ENCODE measurements at places on chromosomes 4 and X. TPM values are rescaled to one million over a fixed set of nuclear protein-coding genes. Genes with fewer than 3 reads are reported as not detected.

Gene HSFX3
- total RNA-seq = not detected

Gene TMEM144
- not detected for total RNA-seq

Gene HSPA4L
- 1.7 TPM for total RNA-seq

Gene HSFX1
- 0.58 TPM for total RNA-seq

Gene SATL1
- total RNA-seq = not detected

Gene CT83
- not detected for total RNA-seq
